CD4-positive, alpha-beta T cell treated with Interleukin-6 at 100 ng/mL for 8 hours (primary cell): ENCODE measurements at places on chromosomes 6 and 20.

DNA sequence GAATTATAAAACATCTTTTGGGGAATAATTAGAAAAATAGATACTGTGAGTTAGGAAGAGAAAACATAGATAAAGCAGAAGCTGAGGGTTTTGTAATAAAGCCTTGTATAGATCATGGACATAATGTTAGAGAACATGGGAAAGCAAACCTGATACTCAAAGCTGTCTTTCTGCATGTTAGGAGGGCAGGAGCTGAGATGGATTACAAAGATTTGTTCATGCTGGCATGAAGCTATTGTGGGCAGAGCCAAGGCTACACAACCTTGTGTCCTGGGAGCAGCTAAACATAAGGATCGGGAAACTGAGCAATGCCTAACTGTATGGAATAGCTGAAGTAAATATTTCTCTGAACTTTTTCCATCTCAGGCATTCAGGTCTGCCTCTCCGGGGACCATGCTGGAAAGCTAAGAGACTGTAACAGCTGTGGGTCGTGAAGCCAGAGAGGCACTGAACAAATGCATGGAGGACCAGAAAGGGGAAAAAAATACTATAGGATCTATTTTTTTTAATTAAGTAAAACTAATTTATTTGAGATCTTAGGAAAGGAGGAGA is 28.2 kb upstream of the CNKSR3 start:
- DNase-seq = no peak

DNA sequence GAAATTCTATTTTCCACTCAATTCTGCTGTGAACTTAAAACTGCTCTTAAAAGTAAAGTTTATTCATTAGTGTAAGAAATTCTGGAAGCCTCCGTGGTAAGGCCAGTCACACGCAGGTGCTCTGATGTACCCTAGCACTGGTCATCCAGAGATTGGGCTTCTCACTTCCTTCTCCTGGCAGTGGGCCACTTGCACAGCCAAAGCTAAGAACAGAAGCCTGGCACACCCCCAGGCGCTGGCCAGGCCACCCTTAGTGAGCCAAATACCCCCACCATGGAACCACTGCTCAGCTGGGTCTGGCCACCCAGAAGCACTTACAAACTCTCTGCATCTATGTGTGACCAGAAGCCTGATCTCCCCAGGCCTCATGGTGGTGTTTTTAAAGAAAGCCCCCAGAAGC is 35.3 kb upstream of the ARFGEF2 start:
- no peak for DNase-seq

DNA sequence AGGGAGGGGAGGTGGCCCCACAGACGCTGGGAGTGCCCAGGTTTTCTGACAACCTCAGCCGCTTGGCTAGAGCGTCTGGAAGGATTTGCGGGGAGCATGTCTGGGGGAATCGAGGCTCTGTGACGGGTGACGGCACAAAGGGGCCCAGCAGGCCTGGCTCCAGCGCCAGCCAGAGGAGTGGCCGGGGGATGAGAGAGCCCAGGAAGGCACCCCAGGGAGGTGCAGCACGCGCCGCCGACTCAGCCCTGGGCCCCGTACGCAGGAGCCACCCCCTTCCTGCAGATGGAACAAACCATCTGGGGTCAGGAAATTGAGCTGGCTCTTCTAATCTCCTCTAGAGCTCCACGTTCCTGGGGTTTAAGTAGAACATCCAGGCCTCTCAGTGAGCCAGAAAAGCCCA is 5.9 kb upstream of the SLCO4A1 start:
- no peak for DNase-seq

DNA sequence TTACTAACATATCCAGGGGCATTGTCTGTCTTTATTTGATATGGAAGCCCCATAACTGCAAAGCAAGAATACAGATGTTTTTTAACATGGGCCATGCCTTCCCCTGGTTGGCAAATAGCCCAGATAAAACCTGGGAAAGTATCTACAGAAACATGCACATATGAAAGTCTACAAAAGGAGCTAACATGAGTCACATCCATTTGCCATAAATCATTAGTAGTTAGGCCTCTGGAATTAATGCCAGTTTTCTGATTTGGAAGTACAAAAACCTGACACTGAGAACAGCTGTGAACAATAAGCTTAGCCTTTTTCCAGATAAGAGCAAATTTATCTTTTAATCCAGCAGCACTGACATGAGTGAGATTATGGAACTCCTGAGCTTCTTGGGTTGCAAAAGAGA is 418.0 kb upstream of the IMPG1 start:
- no peak for DNase-seq
